Right atrium auricular region (tissue), 2 donors: ENCODE measurements at places on chromosomes 13 and 19. TPM values are rescaled to one million over a fixed set of nuclear protein-coding genes. Genes with fewer than 3 reads are reported as not detected.

NKPD1 gene
- total RNA-seq = 0.16 TPM

CYP2B6 gene
- total RNA-seq = not detected

UBE2L5 gene
- 1.1 TPM for total RNA-seq

ZNF610 gene
- total RNA-seq = 1.9 TPM

CYP4F2 gene
- total RNA-seq = not detected

SYNGR4 gene
- total RNA-seq = not detected

DNA sequence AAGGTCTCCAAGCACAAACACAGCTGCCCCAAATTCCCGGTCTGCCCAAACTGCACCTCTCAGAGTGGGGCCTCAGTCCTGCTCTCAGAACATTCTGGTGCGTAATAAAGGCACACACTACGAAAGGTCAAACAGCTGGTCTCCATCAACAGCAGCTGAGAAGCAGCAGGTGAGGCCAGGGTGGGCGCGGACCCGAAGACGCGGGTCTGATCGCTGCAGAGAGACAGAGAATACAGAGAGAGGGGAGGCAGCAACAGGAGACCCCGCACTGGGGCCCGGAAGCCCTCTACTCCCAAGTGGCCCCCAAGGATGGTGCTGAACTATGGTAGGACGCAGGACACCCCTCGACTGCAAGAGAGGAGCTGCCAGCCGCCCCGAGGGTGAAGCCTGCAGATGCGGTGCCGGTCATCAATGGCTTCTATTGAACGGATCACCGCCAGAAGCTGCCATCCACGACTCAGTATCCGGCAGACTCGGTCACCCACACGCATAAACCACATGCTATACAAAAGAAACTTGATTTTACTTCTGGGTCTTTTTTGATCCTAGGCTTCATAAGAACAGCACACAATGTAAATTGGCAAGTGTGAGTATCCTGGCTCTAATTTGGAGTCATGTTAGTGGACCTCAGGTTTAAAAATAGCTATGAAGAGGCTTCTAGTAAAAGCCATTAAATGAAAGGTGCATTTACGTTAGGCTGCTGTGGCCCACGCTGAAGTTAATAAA lies 33.4 kb downstream of the STK24 start:
- no peaks in the 10 kb centered on the region for H3K4me1 ChIP-seq
- H3K4me3 ChIP-seq = peak overlapping the region; percentile 17
- DNase-seq = no peak
- no peaks in the 10 kb centered on the region for H3K27me3 ChIP-seq
- H3K27ac ChIP-seq = peak overlapping the region; percentile 62

GRCh38 chr13:31922724-31923123 lies 108.8 kb upstream of the FRY start:
- H3K4me1 ChIP-seq = peaks cover 25% of the 10 kb centered on the region
- no peaks in the 10 kb centered on the region for H3K36me3 ChIP-seq
- no peak overlapping the region for H3K4me3 ChIP-seq
- no peak for DNase-seq
- H3K27ac ChIP-seq = no peak overlapping the region

DNA sequence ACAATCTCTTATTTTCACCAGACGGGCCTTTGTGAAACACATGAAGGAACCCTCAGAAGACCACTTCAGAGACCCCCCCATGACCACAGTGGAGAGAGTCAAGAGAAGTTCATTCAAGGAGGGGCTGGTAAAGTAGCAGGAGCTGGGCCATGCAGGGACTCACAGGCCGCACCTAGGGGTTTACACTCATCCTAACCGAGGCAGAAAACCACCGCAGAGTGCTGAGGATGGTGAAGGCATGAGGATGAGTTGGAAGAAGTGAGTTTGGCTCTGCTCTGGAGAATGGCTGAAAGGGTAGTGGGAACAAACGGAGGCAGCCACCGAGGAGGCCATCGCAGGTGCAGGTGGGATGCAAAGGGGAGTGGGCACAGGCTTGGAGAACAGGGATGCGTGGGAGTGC lies 1046.9 kb downstream of the UQCRFS1 start:
- no peaks in the 10 kb centered on the region for H3K4me1 ChIP-seq
- no peaks in the 10 kb centered on the region for H3K36me3 ChIP-seq
- H3K27ac ChIP-seq = no peak overlapping the region
- H3K4me3 ChIP-seq = no peak overlapping the region

DNA sequence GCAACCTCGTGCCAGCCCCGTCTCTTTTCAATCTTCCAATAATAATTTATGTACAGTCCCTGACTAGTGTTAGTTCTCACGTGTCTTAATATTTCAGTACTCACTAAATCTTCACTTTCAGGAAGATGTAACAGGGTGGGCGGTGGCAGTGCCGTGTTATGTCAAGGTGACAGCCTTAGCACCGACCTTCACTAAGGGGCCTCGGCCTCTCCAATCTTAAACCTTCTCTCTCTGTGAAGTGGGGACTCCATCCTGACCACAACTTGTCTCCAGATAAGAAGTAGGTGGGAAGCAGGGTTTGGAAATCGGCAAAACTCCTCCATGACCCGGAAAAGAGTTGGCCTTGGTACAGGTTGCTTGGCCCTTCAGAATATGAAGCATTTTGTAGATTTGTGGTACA lies 1.8 kb downstream of the RPS19 start:
- no peak overlapping the region for H3K27ac ChIP-seq
- peaks cover 56% of the 10 kb centered on the region for H3K36me3 ChIP-seq
- H3K27me3 ChIP-seq = no peaks in the 10 kb centered on the region
- peaks cover 36% of the 10 kb centered on the region for H3K4me1 ChIP-seq
- H3K4me3 ChIP-seq = no peak overlapping the region
- DNase-seq = no peak

DNA sequence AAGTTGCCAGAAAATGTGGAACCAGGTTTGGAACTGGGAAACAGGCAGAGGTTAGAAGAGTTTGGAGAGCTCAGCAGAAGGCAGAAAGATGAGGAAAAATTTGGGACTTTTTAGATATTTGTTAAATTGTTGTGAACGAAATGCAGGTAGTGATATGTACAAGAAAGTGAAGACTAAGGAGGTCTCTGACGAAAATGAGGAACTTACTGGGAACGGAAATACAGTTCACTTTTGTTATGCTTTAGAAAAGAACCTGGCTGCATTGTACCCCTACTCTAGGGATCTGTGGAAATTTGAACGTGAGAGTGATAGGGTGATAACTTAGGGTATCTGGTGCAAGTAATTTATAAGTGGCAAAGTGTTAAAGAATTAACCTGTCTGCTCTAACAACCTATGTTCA lies 632.4 kb downstream of the SLITRK5 start:
- no peaks in the 10 kb centered on the region for H3K36me3 ChIP-seq
- H3K4me3 ChIP-seq = no peak overlapping the region
- no peak for DNase-seq
- H3K27ac ChIP-seq = no peak overlapping the region
- H3K4me1 ChIP-seq = no peaks in the 10 kb centered on the region

- H3K4me1 ChIP-seq = no peaks in the 10 kb centered on the region
- DNase-seq = no peak
- H3K36me3 ChIP-seq = no peaks in the 10 kb centered on the region
- H3K27ac ChIP-seq = peak overlapping the region; percentile 21
- H3K27me3 ChIP-seq = no peaks in the 10 kb centered on the region
These were observed 159.4 kb downstream of the NHLRC3 start for GRCh38 chr13:39197647-39198007.

DNA sequence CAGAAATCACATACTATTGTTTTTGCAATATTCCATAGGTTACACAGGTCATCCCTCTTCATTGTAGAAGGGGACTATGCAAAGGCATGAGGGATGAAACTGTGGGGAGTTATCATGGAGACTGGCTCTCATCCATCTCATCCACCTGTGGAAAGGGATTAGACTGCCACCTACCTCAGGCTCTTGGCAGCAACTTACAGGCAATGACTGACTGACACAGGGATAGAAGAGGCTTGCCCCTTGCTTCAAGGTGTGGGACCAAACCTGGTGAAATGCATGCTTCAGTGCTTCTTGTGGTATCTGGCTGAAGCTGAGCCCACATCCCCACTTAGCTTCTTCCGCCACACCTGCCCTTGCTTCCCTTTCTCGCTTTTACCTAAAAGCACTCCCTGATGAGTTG lies 341.3 kb downstream of the GPC5 start:
- DNase-seq = no peak
- no peak overlapping the region for H3K4me3 ChIP-seq
- H3K27me3 ChIP-seq = no peaks in the 10 kb centered on the region
- no peaks in the 10 kb centered on the region for H3K4me1 ChIP-seq
- H3K27ac ChIP-seq = no peak overlapping the region

GRCh38 chr13:75723901-75724300 lies 87.8 kb downstream of the LMO7 start:
- no peak overlapping the region for H3K27ac ChIP-seq
- no peaks in the 10 kb centered on the region for H3K4me1 ChIP-seq
- H3K36me3 ChIP-seq = no peaks in the 10 kb centered on the region
- H3K4me3 ChIP-seq = no peak overlapping the region

- H3K4me1 ChIP-seq = no peaks in the 10 kb centered on the region
- peak overlapping the region; percentile 81 for H3K4me3 ChIP-seq
- H3K36me3 ChIP-seq = no peaks in the 10 kb centered on the region
- H3K27me3 ChIP-seq = no peaks in the 10 kb centered on the region
- peak overlapping the region; percentile 88 for H3K27ac ChIP-seq
These were observed 506 bp upstream of the GAS6 start for GRCh38 chr13:113864273-113864890.

DNA sequence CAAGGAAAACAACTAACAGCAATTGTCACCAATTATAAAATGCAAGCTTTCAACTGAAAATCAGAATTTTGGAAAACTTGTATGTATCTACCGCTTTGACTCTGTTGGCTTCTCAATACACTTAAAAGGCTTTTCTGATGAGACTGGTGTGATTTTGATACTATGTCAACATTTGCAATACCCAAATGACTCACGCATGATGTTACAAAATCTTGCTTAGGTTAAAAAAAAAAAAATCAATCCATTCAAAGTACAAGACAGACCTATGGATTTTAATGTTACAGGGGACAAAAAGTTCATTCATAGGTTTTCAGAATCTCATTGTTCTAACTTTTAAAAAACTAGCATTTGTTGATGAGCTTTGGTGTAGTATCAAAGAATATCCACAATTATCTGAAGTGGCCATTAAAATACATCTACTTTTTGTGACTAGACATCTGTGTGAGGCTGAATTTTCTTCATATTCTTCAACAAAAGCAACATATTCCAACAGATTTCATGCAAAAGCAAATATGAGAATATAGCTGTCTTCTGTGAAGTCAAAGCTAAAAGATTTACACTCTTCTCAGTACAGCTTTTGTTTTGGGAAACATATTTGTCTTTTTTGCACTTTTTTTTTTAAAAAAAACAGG lies 10.7 kb downstream of the ELF1 start:
- DNase-seq = no peak
- H3K36me3 ChIP-seq = no peaks in the 10 kb centered on the region
- no peaks in the 10 kb centered on the region for H3K4me1 ChIP-seq
- no peaks in the 10 kb centered on the region for H3K27me3 ChIP-seq

- H3K27ac ChIP-seq = no peak overlapping the region
- H3K4me1 ChIP-seq = peaks cover 13% of the 10 kb centered on the region
- no peaks in the 10 kb centered on the region for H3K27me3 ChIP-seq
- H3K4me3 ChIP-seq = no peak overlapping the region
- DNase-seq = no peak
- no peaks in the 10 kb centered on the region for H3K36me3 ChIP-seq
These were observed 26.0 kb downstream of the SLC7A1 start for GRCh38 chr13:29569253-29570050.

GRCh38 chr13:92173254-92173653 lies 774.8 kb downstream of the GPC5 start:
- H3K4me3 ChIP-seq = no peak overlapping the region
- H3K36me3 ChIP-seq = no peaks in the 10 kb centered on the region
- no peaks in the 10 kb centered on the region for H3K4me1 ChIP-seq
- no peaks in the 10 kb centered on the region for H3K27me3 ChIP-seq
- H3K27ac ChIP-seq = no peak overlapping the region
- no peak for DNase-seq

DNA sequence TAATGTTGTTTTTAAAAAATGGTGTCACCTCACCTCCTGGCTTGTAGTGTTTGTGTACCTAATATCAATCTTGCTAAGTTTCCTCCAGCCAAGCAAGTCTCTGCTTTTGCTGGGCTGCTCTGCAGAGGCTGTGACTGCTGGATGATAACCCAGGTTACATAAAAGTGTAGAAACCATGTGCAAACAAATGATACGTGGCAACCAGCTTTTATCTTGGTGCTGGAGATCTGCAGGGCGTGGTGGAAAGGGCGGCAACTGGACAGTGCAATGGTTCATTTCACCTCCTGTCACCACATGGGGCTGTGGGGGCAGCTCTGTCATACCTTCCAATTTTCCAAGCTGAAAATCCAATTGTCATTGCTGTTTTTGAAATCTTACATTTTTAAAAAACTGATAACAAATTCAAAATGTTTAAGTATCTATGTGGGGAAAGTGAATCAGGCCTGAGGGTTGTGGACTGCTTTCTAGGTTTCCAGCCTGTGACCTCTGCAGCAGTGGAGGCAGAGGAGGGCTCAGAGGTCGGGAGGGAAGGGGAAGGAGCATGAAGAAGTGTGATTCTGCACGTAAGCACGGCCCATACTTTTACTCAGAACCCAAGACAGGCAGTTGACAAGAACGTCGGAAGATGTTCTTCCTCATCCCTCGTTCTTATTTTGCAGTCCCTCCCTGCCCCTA lies 9.7 kb downstream of the GPR42 start:
- no peak for DNase-seq
- no peak overlapping the region for H3K4me3 ChIP-seq
- no peak overlapping the region for H3K27ac ChIP-seq
- H3K4me1 ChIP-seq = no peaks in the 10 kb centered on the region

- peaks cover 6% of the 10 kb centered on the region for H3K4me1 ChIP-seq
- no peak overlapping the region for H3K27ac ChIP-seq
- DNase-seq = no peak
- H3K27me3 ChIP-seq = no peaks in the 10 kb centered on the region
- no peaks in the 10 kb centered on the region for H3K36me3 ChIP-seq
- no peak overlapping the region for H3K4me3 ChIP-seq
These were observed 309.8 kb downstream of the LMO7 start for GRCh38 chr13:75945841-75946482.

- H3K36me3 ChIP-seq = no peaks in the 10 kb centered on the region
- no peak for DNase-seq
- no peak overlapping the region for H3K4me3 ChIP-seq
- H3K27ac ChIP-seq = no peak overlapping the region
These were observed 870.2 kb downstream of the EFNB2 start for GRCh38 chr13:105665284-105665683.

DNA sequence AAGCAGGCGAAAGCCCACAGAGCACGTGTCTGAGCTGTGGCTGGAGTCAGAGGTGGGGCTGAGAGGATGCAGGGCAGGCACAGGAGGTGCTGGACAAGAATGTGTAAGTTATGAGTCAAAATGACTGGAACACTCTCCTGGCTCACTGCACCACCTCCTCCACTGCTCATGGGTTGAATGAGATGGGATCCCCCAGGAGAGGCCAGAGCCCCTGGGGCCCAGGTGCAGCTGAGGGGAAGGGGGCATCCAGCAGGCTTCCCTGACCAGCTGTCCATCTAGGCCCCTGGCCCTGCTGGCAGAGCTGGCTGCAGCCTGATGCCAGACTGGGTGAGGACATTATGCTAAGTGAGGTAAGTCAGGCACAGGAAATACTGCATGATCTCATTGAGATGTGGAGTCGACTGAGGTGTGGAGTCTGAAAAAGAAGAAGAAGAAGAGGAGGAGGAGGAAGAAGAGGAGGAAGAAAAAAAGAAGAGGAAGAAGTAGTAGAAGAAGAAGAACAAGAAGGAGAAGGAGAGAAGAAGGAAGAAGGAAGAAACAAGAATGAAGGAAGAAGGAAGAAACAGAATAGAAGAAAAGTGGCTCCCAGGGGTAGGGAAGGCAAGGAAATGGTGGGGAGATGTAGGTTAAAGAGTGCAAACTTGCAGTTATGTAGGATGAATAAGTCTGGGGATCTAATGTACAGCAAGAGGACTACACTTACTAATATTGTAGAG lies 747.4 kb downstream of the UQCRFS1 start:
- no peak overlapping the region for H3K27ac ChIP-seq
- H3K4me1 ChIP-seq = no peaks in the 10 kb centered on the region
- H3K27me3 ChIP-seq = no peaks in the 10 kb centered on the region
- no peak overlapping the region for H3K4me3 ChIP-seq
- no peak for DNase-seq
